ENCODE measurements at places on chromosomes 11 and 22.

DNA sequence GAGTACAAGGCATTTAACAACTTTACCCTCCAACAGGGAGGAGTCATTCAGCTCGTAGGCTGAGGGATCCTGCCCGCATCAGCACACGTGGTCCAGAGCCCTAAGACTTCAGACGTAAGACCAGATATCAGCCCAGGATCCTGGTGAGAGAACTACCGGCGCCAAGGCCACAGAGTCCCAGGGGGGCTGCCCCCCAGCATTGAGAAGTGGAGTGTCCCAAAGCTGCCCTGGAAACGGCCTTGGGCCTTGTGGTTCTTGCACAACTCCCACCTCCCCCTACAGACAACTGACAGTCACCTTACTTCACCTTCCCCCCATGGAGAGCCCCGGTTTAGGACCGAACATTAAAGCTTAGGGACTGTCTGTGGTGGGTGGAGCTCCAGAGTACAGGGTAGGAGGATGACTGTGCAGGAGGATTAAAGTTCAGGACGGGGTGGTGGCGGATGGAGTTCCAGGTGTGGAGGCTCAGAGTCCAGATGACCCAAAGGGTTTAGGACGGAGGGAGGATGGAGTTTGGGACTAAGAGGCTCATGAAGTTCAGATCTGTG, 1.0 kb downstream of the C11orf91 start:
- no peak for DNase-seq

- no peak for DNase-seq
Measured at GRCh38 chr11:127804747-127805400, 782.5 kb downstream of the ETS1 start.

GRCh38 chr11:121792185-121792584, 323.8 kb downstream of the BLID start:
- no peak for DNase-seq

GRCh38 chr11:67370351-67371076, 2.9 kb downstream of the CLCF1 start:
- DNase-seq: no peak

- no peak for DNase-seq
Measured at GRCh38 chr11:118921929-118922744, 3.6 kb downstream of the BCL9L start.

GRCh38 chr11:85530634-85531033, 96.5 kb downstream of the DLG2 start:
- no peak for DNase-seq

GRCh38 chr11:29485641-29486040, 531.2 kb downstream of the KCNA4 start:
- DNase-seq: no peak

GRCh38 chr11:45798793-45799441, 6.0 kb upstream of the SLC35C1 start:
- no peak for DNase-seq

DNA sequence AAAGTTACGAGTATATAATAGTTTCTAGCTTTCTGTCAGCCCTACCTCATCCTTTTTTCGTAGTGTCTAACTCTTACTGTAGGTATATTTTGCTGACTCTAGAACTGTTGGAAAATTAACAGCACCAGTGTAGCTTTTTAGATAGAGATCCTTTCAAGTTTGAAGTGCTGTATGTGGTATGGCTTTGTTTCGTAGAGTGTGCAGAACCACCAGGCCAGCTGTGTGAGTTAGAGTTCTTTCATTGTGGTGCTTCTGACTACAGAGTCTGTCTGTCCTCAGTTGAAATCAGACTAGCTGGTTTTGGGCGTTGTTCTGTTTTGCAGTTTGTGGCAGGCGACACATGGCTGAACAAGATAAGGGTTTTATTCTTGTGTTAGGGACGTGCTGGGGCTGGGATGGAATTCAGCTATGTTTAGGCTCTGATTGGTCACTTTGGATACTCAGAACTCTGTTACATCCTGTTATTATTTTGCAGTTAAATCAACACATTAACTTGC, 3.2 kb downstream of the ARHGEF12 start:
- DNase-seq: no peak

- no peak for DNase-seq
Measured at GRCh38 chr11:70302419-70302752, 31.9 kb downstream of the PPFIA1 start.

- DNase-seq: no peak
Measured at GRCh38 chr11:94271885-94272372, 32.5 kb upstream of the IZUMO1R start.

DNA sequence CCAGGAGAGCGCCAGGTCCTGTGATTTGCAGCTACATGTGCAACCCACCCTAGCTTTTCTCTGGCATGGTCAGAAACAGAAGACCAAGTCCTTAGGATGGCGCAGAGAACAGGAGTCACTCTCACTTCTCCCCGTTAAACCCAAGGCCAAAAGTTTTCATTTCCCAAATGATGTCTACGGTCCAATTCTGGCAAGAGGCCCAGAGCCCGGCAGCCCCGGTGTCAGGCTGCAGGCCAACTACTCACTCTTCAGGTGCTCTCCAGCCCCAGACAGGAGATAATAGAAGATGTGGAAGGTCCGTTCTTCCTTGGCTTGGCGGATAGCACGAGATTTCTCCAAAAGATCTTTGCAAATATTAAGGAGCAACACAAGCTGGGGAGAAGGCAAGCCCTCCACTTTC, 67.2 kb downstream of the MYH9 start:
- DNase-seq: no peak

DNA sequence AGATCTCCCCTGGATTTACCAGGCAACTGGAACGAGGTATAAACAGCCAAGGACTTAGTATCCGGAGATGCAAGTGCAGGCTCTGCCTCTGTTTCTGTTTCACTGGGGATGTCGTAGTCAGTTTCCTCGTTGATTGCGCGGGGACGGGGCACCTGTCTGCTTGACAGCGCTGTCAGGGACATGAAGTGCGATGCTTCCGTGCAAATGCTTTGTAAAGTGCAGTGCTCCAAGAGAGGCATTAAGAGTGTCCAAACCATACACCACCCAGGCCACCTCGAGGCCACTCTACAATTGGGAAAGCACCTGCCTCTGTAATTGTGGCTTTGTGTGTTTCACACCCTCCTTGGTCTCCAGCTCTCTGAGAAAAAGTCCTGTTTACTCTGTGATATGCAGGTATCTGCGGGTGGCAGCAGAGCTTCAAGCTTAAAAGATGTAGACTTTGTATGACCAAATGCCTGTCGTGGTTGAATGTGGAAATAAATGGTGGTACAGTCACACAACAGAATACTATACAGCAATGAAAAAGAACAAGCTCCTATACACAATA, 18.6 kb upstream of the CD5 start:
- no peak for DNase-seq

DNA sequence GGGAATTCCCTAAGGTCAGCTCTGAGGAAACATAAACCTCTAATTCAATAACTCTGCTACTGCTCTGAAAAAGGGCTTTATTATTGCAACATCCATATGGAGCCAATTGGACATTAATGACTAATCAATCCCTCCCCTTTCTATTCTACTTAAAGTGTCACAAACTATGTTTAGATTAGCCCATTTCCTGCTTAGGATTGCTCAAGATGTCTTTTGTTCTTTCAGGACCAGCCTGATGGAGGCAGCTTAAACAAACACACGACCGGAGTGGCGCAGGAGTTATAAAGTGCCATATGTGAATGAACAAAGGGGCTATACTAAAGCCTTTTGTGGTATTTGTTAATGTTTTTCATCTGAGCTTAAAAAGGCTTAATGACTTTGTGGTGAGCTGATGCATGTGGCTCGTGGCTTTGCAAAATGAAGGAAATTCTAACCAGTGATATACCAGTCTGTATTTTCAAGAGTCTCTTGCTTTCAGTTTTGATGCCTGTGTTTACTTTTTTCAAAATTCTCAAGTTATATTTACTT, 354.4 kb downstream of the SOX6 start:
- peak; percentile 73 for DNase-seq

DNA sequence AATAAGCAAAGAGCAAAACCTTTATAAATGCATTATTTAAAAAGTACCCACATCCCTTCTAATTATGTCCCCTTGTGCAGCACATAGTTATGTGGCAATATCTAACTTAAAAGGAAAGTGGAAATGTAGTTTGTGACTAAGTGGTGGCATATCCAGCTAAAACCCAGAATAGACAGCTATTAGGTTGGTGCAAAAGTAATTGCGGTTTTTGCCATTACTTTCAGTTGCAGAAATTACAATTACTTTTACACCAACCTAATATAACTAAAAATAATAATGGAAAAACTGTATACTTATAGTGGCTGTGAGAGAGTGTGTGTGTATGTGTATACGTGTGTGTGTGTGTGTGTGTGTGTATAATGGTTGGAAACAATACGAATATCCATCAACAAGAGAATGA, 1108.1 kb upstream of the CNTN5 start:
- no peak for DNase-seq

DNA sequence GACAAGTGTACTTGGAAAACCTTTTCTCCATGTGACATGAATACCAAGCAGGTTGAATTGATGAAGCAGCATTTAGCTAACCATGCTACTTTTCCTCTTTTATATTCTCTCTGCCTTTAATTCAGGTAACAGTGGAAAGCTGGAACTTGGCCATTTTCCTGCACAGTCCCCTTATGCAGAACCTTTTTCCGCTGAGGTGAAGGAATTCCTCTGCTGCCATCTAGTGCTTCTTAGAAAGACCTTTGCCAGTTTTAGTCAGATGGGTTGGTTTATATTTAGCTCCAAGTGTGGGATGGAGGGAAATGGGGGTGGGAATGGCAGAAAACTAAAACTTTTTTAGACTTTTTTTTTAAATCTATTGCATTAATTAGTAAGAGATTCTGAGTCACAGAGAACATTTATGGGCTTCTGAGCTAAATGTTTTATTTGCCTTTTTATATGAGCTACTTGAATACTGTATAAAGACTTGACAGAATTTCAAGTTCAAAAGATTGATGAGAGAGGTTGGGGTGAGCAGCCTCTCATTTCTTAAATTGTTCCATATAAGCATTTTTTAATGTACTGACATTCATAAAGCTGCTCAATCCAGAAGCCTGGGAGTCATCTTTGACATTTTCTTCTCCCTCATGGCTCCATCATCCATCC, 153.9 kb upstream of the ZC3H12C start:
- DNase-seq: peak; percentile 75

DNA sequence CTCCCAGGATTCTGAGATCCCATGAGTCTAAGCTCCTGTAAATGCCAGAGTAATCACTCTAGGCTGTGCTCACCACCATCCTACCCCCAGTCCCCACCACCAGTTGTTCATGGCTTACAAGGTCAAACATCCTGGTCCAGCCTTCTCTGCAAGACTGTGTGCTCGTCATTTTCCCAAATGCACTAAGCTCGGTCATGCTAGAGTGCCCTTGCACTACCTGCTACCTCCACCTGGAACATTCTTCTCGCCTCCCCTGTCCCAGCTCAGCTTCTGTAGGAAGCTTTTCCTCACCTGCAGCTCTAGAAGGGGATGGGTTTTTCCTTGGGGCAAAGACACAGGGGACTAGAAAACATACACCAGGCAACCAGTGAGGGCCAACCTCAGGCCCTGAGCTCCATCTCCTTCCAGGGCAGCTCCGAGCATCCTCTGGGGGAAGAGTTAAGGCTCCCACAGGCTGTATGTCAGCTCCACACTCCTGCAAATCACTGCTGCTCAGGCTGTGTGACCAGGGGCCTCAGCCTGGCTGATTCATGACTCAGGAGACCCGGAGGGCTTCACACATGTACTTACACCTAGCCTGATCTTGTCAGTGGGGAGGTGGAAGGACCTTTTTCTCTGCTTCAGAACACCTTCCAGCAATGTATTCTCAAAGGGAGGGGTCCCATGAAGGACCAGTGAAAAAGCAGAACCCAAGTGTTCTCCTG, 37.2 kb upstream of the CSNK2A3 start:
- no peak for DNase-seq

DNA sequence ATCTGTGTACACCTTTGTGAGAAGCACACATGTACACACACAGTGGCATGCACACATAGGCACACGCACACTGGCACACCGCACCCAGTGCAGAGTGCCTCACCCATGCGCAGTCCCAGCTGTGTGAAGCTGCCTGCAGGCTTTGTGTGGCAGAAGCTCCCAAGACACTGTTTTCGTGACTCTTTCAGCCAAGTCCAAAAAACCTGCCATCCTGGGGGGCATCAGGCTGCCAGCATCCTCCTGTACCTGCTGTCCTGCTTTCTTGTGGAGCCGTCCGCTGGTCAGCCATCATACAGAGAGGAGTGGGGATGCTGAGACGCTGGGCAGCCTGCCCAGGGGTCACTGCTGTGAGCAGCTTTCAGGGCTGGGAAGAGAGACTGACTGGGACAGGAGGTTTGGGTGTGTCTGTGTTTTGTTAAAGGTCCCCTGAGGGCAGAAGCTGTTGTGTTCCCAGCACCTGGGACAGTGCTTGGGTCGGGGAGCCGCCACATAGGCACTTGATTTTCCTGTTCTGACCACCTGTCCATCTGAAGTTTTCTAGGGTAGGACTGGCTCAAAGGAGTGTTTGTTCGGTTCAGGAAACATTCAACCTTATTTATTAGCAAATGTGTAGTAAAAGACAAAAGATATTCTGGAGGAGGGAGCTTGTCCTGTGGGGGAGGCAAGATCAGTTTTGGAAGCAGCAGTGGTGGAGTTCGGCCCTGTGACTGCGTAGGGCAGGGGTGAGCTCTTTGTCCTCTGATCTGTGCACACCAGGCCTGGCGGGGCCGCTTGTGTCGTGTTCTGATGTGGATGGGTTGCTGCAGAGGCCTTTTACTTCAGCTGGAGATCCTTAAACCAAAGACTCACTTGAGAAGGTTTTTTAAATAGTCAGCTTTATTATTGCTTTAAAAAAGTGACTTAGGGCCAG, 29.7 kb downstream of the AP2A2 start:
- no peak for DNase-seq

DNA sequence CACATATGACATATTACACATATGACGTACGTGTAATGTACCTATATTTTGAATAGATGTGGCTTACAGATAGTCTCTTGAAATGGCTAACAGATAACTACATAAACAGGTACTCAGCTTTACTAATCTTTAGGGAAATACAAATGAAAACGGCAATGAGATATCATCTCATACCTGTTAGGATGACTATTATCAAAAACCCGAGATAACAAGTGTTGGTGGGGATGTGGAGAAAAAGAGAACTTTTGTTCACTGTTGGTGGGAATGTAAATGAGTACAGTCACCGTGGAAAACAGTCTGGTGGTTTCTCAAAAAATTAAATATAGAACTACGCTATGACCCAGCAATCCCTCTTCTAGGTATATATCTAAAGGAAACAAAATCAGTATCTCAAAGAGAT, 247.6 kb downstream of the ETS1 start:
- no peak for DNase-seq

DNA sequence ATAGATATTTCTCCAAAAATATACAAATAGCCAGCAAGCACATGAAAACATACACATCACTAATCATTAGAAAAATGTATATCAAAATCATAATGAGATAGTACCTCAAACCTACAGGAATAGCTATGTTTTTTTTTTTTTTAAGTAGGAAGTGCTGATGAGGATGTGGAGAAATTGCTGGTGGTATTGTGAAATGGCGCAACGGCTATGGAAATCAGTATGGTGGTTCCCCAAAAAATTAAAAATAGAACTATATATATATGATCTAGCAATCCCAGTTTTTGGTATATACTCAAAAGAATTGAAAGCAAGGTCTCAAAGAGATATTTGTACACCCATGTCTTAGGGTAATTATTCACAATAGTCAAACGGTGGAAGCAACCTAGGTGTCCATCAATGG, 46.0 kb upstream of the HIPK3 start:
- DNase-seq: peak; percentile 90

GRCh38 chr11:86608251-86608799, 64.1 kb downstream of the ME3 start:
- peak; percentile 57 for DNase-seq

- no peak for DNase-seq
Measured at GRCh38 chr11:87368151-87368550, 330.4 kb downstream of the TMEM135 start.
